ENCODE measurements at places on chromosomes 12 and 14. TPM values are rescaled to one million over a fixed set of nuclear protein-coding genes. Genes with fewer than 3 reads are reported as not detected.

GPX2 gene
- total RNA-seq: not detected

TRPV4 gene
- total RNA-seq: not detected

ASCL1 gene
- not detected for total RNA-seq

KRT82 gene
- total RNA-seq: not detected

PRKD1 gene
- 34.6 TPM for total RNA-seq

FOS gene
- 4,268 TPM for total RNA-seq

PZP gene
- total RNA-seq: not detected

OR8S1 gene
- not detected for total RNA-seq

GATC gene
- total RNA-seq: 6.2 TPM

GPR162 gene
- total RNA-seq: 9.4 TPM

TAS2R9 gene
- total RNA-seq: not detected

CHD8 gene
- total RNA-seq: 96.0 TPM

SIRT4 gene
- total RNA-seq: not detected

SOX5 gene
- 18.2 TPM for total RNA-seq

TAS2R31 gene
- total RNA-seq: not detected

MYH6 gene
- total RNA-seq: not detected

SYT1 gene
- total RNA-seq: 0.64 TPM

DNAJC22 gene
- total RNA-seq: not detected

CPNE6 gene
- total RNA-seq: not detected

SUOX gene
- total RNA-seq: 5.4 TPM

FLVCR2 gene
- total RNA-seq: 3.4 TPM

KLRC1 gene
- total RNA-seq: not detected

MMP19 gene
- total RNA-seq: 37.5 TPM

SMOC1 gene
- 16.6 TPM for total RNA-seq

CLEC4A gene
- total RNA-seq: 28.8 TPM

CCND2 gene
- total RNA-seq: 150 TPM

TMEM63C gene
- 0.11 TPM for total RNA-seq

USP30 gene
- total RNA-seq: 36.0 TPM

TBX3 gene
- total RNA-seq: 20.0 TPM

RIN3 gene
- total RNA-seq: 30.3 TPM
